ENCODE measurements at places on chromosomes 4 and X.

GRCh38 chr4:155703486-155704247 lies 37.0 kb downstream of the GUCY1A1 start:
- DNase-seq = no peak

- no peak for DNase-seq
Measured at GRCh38 chrX:42247241-42247640, 323.9 kb upstream of the CASK start.

GRCh38 chr4:143441678-143442077 lies 71.8 kb upstream of the SMARCA5 start:
- no peak for DNase-seq

DNA sequence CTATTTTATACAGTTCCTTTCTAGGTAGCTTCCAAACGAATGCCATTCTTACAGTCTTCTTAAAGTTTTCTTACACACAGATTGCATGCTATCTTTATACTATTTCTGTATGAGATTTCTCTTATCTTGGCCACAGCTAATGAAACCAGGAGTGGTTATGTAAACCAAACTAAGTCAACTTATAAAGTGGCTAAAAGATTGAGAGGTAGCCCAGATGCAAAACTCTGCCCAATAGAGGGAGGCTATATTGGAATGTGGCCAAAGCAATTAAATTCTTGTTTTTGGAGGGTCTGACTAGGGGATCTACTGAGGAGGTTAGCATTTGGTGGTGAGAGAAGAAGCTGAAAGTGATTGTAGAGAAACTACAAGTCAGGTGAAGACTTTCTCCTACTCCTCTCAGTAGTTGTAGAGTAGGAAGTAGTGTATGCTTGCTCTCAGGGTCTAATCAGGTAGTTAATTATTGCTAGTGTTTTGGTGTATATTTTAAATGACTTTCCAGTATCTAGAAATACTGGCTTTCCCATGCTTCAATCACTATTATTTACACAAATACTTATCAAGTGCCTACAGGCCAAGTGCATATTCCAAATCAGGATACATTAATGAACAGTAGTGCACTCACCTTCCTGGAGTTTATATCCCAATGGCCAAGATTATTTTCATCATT lies 104.2 kb upstream of the HPGD start:
- DNase-seq = no peak

DNA sequence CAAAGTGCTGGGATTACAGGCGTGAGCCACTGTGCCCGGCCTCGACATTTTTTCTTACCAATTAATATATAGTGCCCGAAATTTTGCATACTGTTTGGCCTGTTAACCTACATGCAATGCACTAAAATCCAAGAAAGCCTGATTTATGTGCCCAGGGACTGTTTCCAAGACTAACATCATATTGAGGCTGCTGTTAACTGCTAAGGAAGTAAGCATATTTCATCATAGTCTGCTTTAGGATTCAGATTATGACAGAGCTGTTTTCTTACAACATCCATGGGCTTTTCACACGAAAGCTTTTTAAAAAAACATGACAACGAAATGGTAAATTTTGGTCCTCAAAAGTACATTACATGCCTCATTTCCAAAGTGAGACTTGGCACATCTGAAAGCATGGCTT lies 84.4 kb downstream of the STOX2 start:
- DNase-seq = no peak

GRCh38 chr4:825063-825970 lies 612 bp downstream of the CPLX1 start:
- no peak for DNase-seq

GRCh38 chr4:133186845-133187244 lies 37.8 kb downstream of the PCDH10 start:
- no peak for DNase-seq

DNA sequence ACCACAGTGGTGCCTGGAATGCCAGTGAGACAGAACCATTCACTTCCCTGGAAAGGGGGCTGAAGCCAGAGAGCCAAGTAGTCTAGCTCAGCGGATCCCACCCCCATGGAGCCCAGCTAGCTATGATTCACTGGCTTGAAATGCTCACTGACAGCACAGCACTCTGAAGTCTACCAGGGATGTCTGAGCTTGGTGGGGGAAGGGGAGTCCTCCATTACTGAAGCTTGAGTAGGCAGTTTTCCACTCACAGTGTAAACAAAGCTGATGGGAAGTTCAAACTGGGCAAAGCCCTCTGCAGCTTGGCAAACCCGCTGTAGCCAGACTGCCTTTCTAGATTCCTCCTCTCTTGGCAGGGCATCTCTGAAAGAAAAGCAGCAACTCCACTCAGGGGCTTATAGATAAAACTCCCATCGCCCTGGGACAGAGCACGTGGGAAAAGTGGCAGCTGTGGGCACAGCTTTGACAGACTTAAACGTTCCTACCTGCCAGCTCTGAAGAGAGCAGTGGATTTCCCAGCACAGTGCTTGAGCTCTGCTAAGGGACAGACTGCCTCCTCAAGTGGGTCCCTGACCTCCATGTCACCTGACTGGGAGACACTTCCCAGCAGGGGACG lies 32.0 kb downstream of the NAP1L2 start:
- DNase-seq = no peak

DNA sequence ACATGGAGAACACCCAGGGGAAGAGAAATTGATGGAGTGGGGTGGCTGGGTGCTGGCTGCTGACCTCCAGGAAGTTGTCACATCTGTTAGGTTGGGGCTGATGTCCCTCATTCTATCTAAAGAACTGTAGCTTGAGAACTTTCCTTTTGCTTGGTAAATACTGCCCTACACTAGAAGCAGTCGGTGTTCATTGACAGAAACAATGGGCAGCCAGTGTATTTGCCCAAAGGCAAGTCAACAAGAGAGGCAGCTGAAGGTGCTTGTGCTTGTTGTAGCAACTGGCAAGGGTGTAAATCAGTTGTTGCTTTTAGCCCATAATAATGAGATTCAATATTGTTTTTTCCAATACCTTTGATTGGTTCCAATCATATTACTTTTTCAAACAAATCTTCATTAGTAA lies 956 bp downstream of the TMEM154 start:
- DNase-seq = no peak

GRCh38 chr4:128107766-128108165 lies 46.7 kb downstream of the LARP1B start:
- no peak for DNase-seq

Measured in stimulated activated CD4-positive, alpha-beta T cell treated with anti-CD3 and anti-CD28 coated beads, Interleukin-12 subunit alpha, Interleukin-12 subunit beta, amount 100 ng/mL, for 24 hours (primary cell).